CD4-positive, alpha-beta T cell treated with Interleukin-6 at 100 ng/mL for 8 hours (primary cell): ENCODE measurements at places on chromosomes 1 and 21.

- DNase-seq, result no peak
Observed at GRCh38 chr1:232597721-232598120, 32.2 kb downstream of the SIPA1L2 start.

- no peak for DNase-seq
Observed at GRCh38 chr1:21624571-21625389, 44.4 kb downstream of the RAP1GAP start.

DNA sequence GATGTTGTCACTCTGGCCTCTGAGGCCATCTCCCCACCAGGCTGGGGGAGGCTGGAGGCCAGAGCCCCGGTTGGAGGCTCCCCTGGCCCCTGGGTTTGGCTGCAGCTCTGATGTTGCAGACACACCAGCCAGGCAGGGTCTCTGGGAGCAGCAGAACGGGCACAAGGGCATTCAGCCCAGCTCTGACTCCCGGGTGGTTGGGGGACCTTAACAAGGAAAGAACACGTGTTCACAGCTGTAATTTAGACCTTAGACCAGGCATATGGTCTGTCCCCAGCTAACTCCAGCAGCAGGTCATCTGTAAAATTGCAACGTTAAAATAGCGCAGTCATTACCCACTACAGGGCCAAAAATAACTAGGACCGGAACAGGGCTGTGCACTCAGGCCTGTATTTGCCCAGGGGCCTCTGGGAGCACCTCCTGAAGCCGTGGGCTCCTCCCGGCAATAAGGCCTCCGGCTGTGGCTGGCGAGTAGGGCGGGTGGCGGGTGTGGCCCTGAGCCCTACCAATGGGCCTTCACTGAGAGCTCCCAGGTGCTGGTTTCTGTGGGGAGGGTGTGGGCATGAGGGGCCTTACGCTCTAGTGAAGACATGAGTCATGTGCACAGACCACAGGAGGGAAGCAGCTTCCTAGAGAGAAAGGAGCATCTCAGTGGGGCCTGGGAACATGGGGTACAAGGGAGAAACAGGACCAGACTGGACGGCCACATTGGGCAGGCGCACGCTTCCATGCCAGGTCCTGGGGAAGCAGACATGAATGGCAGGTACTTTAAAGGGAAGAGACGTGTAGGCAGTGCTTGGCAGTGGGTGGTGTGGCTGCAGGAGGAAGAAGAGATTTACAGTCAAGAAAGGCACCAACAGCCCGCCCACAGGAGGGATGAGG lies 6.1 kb downstream of the LDLRAP1 start:
- DNase-seq, result peak; percentile 79

GRCh38 chr1:52551507-52552235 lies 1.2 kb downstream of the TUT4 start:
- DNase-seq, result peak; percentile 28

DNA sequence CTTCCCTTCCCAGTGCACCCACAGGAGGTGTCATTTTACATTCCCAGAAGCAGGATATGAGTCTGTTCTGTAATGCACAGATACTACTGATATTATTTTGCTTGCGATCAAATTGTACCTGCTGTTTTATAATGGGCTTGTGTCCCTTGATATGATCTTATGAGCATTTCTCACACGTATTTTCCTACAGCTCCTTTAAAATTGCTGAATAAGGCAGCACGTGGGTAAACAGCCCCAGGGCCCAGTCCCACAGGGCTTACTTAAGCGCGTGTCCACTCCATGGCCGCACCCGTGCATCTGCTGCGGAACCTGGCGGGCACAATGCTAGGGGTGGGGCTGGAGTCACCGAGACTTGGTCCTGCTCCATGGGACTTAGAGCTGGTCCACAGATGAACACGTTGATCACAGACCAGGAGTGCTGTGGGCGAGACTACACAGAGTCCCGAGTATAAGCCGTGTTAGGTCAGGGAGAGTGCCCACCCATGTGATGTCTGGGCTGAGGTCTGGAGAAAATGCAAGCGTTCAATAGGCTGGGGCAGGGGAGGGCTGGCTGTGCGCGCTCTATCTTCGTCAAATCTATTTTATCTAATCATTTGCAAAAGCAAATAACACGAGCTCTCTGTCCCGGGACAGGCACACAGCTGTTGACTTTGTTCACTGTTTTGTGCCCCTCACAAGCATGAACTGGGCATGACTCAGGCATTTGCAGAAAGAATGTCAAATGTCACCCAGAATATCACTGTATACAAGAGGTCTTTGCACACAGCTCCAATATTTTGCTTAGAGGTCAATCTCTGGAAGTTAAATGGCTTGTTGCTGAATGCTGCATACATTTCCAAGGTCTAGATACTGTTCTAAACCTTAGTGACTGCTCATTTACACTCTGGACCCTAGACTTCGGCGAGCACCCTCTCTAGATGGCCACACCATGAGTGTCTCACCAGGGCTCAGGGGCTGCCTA lies 119.3 kb downstream of the CRYAA start:
- no peak for DNase-seq

GRCh38 chr1:61101536-61101935 lies 19.2 kb downstream of the NFIA start:
- no peak for DNase-seq

GRCh38 chr1:230219174-230220067 lies 152.4 kb downstream of the GALNT2 start:
- no peak for DNase-seq

- peak; percentile 22 for DNase-seq
Observed at GRCh38 chr1:207579436-207579799, 65.5 kb upstream of the CR1L start.

- no peak for DNase-seq
Observed at GRCh38 chr1:61004262-61005003, 77.9 kb upstream of the NFIA start.
